ENCODE measurements at places on chromosomes 3 and 15.

- H3K4me3 ChIP-seq = no peak overlapping the region
- H3K36me3 ChIP-seq = no peaks in the 10 kb centered on the region
- H3K27ac ChIP-seq = no peak overlapping the region
- peaks cover 4% of the 10 kb centered on the region for H3K27me3 ChIP-seq
- no peak for DNase-seq
Measured at GRCh38 chr3:125383744-125384143, 8.6 kb upstream of the ZNF148 start.

DNA sequence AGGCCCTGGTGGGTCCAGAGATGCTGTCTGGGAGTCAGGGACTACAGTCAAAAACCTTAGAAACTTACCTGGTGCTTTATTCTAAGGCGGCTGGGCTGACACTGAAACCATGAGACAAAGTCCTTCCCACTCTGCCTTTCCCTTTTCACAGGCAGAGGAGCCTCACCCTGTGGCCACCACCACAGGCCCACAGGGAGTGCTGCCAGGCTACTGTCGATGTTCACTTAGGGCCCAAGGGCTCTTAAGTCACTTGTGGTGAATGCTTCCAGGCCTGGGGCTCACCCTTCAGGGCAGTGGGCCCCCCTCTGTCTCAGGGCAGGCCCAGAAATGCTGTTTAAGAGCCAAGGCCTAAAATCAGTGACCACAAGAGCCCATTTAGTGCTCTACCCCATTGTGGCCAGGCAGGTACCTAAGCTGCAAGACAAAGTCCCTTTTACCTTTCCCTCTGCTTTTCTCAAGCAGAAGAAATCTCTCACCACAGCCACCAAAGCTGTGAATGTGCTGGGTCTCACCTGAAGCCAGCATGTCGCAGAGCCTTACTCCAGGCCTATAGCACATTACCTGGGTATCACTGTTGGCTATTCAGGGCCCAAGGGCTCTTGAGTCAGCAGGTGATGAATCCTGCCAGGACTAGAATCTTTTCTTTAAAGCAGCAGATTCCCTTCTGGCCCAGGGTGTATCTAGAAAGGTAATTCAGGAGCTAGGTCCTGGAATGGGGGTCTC is 39.5 kb upstream of the GOLGA6B start:
- H3K4me1 ChIP-seq = no peaks in the 10 kb centered on the region
- H3K27ac ChIP-seq = no peak overlapping the region
- no peaks in the 10 kb centered on the region for H3K36me3 ChIP-seq
- no peak overlapping the region for H3K4me3 ChIP-seq
- DNase-seq = peak; percentile 40

DNA sequence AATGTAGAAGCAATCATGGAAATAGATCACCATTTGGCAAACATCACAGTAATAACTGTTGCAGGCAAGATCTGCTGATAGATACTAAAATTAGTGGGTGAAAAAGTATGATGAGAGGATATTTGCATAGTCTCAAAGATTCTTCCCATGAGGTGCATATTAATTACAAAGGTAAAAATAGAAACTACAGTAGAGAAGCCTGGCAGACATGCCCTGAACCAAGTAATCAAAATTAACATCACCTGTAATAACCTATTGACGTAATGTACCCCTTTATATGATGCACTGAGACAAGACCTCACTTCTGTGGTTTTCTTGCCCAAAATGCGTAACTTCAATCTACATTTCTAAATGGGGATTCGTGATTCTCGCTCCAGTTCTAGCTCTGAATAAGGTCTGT is 14.4 kb downstream of the POMGNT2 start:
- no peaks in the 10 kb centered on the region for H3K36me3 ChIP-seq
- H3K27me3 ChIP-seq = no peaks in the 10 kb centered on the region
- no peak for DNase-seq
- H3K4me1 ChIP-seq = peaks cover 6% of the 10 kb centered on the region
- no peak overlapping the region for H3K4me3 ChIP-seq

DNA sequence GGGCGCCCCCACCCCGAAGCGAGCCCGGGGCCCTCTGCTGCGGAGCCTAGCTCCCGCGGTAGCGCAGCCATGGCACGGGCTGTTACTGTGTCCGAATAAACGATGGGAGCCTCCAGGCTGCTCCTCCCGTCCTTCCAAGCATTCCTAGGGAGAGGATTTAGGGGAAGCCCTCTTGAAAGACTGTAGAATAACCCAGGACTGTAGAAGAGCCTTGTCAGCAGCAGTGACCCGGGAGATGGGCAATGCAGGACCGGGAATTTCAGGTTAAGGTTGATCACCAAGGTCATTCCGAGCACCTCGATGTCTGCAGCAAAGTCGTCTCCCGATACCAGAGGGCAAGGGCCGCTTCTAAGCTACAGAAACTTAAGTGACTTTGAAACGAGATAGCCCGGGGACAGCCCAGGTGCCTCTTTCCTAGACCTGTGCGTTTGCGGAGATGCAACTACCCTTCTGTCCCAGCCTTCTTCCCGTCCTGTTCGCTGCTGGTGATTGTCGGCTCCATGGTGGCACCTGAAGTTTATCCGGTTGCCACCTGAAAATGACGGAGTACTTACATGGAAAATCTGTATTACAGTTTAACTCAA is 753 bp upstream of the MYO5A start:
- peaks cover 9% of the 10 kb centered on the region for H3K4me1 ChIP-seq
- H3K27me3 ChIP-seq = no peaks in the 10 kb centered on the region
- peak overlapping the region; percentile 91 for H3K27ac ChIP-seq
- H3K36me3 ChIP-seq = no peaks in the 10 kb centered on the region
- DNase-seq = no peak

- no peaks in the 10 kb centered on the region for H3K27me3 ChIP-seq
- DNase-seq = no peak
- no peak overlapping the region for H3K27ac ChIP-seq
- H3K4me3 ChIP-seq = no peak overlapping the region
- H3K4me1 ChIP-seq = no peaks in the 10 kb centered on the region
- H3K36me3 ChIP-seq = no peaks in the 10 kb centered on the region
Measured at GRCh38 chr3:67715971-67716370, 61.6 kb upstream of the SUCLG2 start.

All from vagina (tissue), 2 donors.